SK-N-SH (cell line): ENCODE measurements at places on chromosomes 4 and X. TPM values are rescaled to one million over a fixed set of nuclear protein-coding genes. Genes with fewer than 3 reads are reported as not detected.

DNA sequence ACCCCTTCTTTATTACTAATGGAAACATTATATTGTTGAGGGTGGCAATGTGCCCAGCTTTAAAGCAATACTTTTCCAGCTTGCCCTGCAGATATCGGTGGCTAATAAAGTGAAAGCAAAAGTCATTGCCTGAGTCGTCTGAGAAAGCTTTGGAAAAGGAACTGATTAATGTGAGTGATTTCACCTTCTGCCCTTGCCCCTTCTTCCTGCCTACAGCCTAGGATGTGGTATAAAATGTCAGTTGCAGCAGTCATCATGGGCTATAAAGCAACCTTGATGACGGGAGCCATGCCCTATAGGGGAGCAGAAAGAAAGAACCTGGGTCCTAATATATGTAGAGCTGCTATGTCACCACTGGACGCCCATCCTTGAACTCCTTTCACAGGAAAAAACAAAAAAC lies 132.4 kb upstream of the USP9X start:
- H3K27ac ChIP-seq: no peak overlapping the region; the same call in 1 of the 2 replicates
- no peak for DNase-seq
- peak overlapping the region; percentile 11; the same call in 1 of the 2 replicates for H3K4me3 ChIP-seq
- H3K27me3 ChIP-seq: no peaks in the 10 kb centered on the region; the same call in 1 of the 2 replicates
- H3K4me1 ChIP-seq: no peaks in the 10 kb centered on the region
- H3K36me3 ChIP-seq: no peaks in the 10 kb centered on the region

GRCh38 chr4:185589067-185589836 lies 53.9 kb upstream of the PDLIM3 start:
- no peaks in the 10 kb centered on the region for H3K27me3 ChIP-seq
- peak overlapping the region; percentile 31 for H3K27ac ChIP-seq
- H3K4me3 ChIP-seq: no peak overlapping the region
- no peaks in the 10 kb centered on the region for H3K36me3 ChIP-seq
- H3K4me1 ChIP-seq: no peaks in the 10 kb centered on the region

GRCh38 chr4:109977854-109978501 lies 65.3 kb downstream of the EGF start:
- no peaks in the 10 kb centered on the region for H3K36me3 ChIP-seq
- peak; percentile 21 for DNase-seq
- H3K27ac ChIP-seq: no peak overlapping the region
- no peaks in the 10 kb centered on the region for H3K27me3 ChIP-seq
- 0 out of 2 replicates have a peak, but pooled peaks cover 3% of the 10 kb centered on the region for H3K4me1 ChIP-seq

DNA sequence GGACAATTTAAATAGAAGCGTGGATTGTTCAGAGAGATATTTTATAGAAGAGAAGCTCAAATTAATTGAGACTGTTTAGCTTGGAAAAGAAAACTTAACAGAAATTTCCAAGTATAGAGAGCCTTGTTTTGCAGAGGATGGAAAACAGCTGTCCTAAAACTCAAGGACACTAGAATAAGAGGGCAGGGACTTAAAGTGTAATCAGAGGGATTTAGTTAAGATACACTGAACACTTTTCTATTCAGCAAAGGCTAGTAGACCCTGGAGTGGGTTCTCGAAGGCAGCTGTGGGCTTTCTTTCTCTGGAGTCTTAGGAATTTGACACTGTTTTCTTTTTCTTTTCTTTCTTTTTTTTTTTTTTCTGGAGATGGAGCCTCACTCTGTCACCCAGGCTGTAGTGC lies 92.7 kb upstream of the ARX start:
- H3K27me3 ChIP-seq: no peaks in the 10 kb centered on the region
- no peak for DNase-seq
- H3K36me3 ChIP-seq: no peaks in the 10 kb centered on the region
- H3K4me1 ChIP-seq: no peaks in the 10 kb centered on the region
- no peak overlapping the region for H3K4me3 ChIP-seq

DNA sequence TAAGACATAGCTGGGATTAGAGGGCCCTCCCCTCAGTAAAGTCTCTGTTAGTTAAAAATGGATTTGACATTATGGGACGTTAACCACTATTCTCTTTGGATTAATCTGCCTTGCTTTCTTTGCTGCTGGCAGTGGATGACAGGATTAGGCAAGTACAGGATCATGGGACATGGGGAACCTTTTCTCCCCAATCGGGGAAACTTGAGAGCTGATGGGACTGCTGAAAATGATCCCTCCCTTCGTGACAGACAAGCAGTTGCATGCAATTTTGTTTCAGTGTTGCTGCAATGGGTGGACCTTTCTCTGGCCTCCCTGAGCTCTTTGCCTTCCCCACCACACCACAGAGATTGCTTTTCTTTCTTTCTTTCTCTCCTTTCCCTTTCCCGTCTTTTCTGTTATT lies 120.2 kb upstream of the BANK1 start:
- no peak overlapping the region for H3K27ac ChIP-seq
- no peaks in the 10 kb centered on the region for H3K27me3 ChIP-seq
- no peaks in the 10 kb centered on the region for H3K36me3 ChIP-seq
- peaks cover 3% of the 10 kb centered on the region for H3K4me1 ChIP-seq
- H3K4me3 ChIP-seq: no peak overlapping the region

DNA sequence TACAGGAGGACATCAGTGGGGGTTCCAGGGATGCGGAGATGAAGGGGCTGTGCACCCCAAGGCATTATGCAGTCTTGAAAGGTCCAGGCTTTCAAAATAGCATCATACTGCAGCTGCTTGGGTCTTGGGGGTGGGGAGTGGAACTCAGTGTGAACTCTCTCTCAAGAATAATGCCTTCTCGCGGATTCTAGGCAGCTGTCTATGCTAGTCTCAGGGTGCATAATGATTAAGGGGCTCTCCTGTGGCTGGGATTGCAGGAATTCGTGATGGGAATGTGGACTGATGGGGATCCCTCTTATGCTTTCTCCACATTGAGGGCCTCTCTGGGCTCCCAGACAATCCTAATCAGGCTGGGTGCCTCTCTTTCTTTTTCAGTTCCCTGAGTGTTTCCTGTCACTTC lies 172.2 kb upstream of the ARHGAP24 start:
- no peak overlapping the region for H3K27ac ChIP-seq
- DNase-seq: no peak
- H3K27me3 ChIP-seq: no peaks in the 10 kb centered on the region
- no peaks in the 10 kb centered on the region for H3K4me1 ChIP-seq
- no peak overlapping the region for H3K4me3 ChIP-seq
- no peaks in the 10 kb centered on the region for H3K36me3 ChIP-seq

DNA sequence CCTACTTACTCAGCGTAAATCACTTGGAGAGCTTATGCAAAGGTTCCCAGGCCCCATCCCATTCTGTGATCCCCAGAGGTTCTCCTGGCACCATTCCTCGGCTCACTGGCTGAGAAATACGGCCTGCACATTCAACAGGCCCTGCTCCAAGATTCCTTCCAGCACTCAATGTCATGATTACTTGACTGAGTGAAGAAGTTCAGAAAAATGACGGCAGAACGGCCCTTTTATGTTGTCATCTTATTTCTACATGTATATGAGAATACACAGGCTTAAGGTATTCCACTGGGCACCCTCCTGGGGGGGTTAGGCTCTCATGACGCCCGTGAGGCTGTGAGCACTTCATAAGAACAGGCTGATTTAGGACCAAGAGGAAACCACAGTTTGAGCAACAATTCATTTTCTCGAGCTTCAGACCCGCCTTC lies 190.6 kb downstream of the NSUN7 start:
- no peaks in the 10 kb centered on the region; the same call in 1 of the 2 replicates for H3K4me1 ChIP-seq
- peaks cover 40% of the 10 kb centered on the region; the same call in 1 of the 2 replicates for H3K36me3 ChIP-seq
- H3K27ac ChIP-seq: no peak overlapping the region
- no peaks in the 10 kb centered on the region for H3K27me3 ChIP-seq
- H3K4me3 ChIP-seq: no peak overlapping the region

- H3K27me3 ChIP-seq: no peaks in the 10 kb centered on the region
- no peak overlapping the region for H3K4me3 ChIP-seq
- no peaks in the 10 kb centered on the region for H3K4me1 ChIP-seq
- DNase-seq: no peak
These were observed 55.8 kb upstream of the PITX2 start for GRCh38 chr4:110678517-110679227.

GRCh38 chrX:80285131-80285773 lies 135.0 kb upstream of the TENT5D start:
- no peak overlapping the region for H3K4me3 ChIP-seq
- peak; percentile 30 for DNase-seq
- no peaks in the 10 kb centered on the region for H3K27me3 ChIP-seq
- H3K27ac ChIP-seq: no peak overlapping the region
- no peaks in the 10 kb centered on the region for H3K4me1 ChIP-seq
- H3K36me3 ChIP-seq: no peaks in the 10 kb centered on the region

DNA sequence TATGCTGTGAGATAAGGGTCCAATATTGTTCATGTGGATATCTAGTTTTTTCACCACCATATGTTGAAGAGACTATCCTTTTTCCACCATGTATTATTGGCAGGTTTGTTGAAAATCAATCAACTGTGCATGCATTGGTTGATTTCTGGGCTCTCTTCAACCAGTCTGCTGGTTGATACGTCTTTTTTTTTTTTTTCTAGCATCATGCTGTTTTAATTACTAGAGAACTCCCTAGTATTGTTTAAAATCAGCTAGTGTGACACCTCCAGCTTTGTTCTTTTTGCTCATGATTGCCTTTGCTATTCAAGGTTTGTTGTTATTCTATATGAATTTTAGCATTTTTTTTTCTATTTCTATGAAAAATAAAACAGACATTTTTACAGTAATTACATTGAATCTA lies 123.9 kb downstream of the SLC7A11 start:
- no peak overlapping the region for H3K4me3 ChIP-seq
- no peaks in the 10 kb centered on the region for H3K27me3 ChIP-seq
- no peak for DNase-seq
- no peaks in the 10 kb centered on the region for H3K36me3 ChIP-seq

DNA sequence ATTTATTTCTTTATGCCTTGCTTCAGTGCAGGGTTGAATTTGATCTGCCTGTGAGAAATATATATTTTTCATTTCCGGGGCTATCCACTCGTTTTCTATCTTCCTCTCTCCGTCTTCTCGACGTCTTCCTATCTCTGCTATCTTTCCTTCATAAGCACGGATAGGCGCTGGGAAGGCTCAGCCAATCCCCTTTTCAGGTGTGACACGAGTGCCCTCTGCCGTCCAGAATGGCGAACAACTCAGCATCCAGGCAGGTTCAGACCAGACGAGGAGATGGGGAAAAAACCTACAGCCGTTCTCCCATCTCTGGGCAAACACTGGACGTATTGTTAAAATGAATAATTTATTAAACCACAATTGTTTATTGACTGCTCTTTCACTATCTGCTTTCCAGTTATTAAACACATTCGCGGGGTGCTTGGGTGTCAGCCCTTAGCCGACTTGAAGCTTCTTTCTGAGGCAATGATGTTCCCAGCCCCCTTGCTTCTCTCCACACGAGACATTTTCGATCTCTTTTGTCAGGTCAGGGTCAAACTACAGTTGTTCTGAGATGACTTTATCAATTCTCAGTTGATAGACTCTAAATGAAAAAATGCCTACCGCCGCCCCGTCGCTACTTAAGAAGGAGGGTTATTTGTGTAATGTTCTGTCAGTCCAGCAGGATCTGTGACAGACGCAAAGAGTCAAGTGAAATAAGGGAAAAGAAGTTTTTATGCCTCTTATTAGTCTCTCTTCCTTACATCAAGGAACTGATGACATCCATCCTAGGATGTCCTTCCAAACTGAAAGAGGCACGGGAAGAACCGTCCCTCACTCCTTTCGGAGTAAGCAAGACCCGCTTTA lies 96.3 kb upstream of the NOCT start:
- H3K4me3 ChIP-seq: peak overlapping the region; percentile 30; the same call in 1 of the 2 replicates
- H3K27ac ChIP-seq: peak overlapping the region; percentile 29; the same call in 1 of the 2 replicates
- H3K27me3 ChIP-seq: no peaks in the 10 kb centered on the region
- DNase-seq: peak; percentile 54

- no peaks in the 10 kb centered on the region for H3K27me3 ChIP-seq
- H3K36me3 ChIP-seq: no peaks in the 10 kb centered on the region
- DNase-seq: no peak
- no peak overlapping the region for H3K27ac ChIP-seq
- H3K4me1 ChIP-seq: no peaks in the 10 kb centered on the region
These were observed 633.5 kb upstream of the FAT1 start for GRCh38 chr4:187357045-187357643.

- no peaks in the 10 kb centered on the region for H3K36me3 ChIP-seq
- no peak overlapping the region for H3K4me3 ChIP-seq
- H3K27ac ChIP-seq: no peak overlapping the region
- no peaks in the 10 kb centered on the region; the same call in 1 of the 2 replicates for H3K4me1 ChIP-seq
- DNase-seq: no peak
- H3K27me3 ChIP-seq: no peaks in the 10 kb centered on the region
These were observed 32.5 kb upstream of the TLR2 start for GRCh38 chr4:153651587-153651986.

- H3K4me1 ChIP-seq: no peaks in the 10 kb centered on the region; the same call in 1 of the 2 replicates
- no peaks in the 10 kb centered on the region for H3K36me3 ChIP-seq
- no peaks in the 10 kb centered on the region for H3K27me3 ChIP-seq
- DNase-seq: peak; percentile 2
- H3K27ac ChIP-seq: no peak within 1 kb of the TSS
These were observed at the start of gene IL13RA2 for GRCh38 chrX:115017455-115017854. Gene IL13RA2, minus strand, starts transcription at chrX:115017616. Its CDS starts 347 bp downstream, at chrX:115017269.

DNA sequence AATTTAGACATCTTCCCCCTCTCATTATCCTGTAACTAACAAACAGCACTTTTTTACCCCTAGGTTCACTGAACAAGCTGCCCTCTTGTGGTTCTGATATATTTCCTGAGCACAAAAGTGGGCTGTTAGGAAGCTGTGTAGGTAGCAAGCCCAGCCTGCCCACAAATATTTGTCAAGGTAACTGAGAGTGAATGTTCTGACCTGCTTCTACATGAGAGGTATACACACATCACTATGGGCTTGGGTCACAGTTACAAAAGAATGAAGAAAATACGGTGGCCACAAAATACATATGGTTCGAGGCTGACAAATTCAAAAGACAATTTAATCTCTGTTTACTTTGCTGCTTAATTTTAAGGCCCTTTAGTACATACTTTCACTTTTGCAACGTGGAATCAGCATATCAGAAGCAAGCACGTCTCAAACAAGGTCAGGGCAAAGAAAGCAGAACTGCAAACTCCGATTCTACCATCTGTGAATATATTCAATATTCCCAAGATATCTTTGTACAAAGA lies 78.7 kb downstream of the RBM47 start:
- peak overlapping the region; percentile 31; the same call in 1 of the 2 replicates for H3K4me3 ChIP-seq
- H3K27me3 ChIP-seq: no peaks in the 10 kb centered on the region
- H3K27ac ChIP-seq: peak overlapping the region; percentile 65
- DNase-seq: no peak
- no peaks in the 10 kb centered on the region for H3K36me3 ChIP-seq
- H3K4me1 ChIP-seq: no peaks in the 10 kb centered on the region

DNA sequence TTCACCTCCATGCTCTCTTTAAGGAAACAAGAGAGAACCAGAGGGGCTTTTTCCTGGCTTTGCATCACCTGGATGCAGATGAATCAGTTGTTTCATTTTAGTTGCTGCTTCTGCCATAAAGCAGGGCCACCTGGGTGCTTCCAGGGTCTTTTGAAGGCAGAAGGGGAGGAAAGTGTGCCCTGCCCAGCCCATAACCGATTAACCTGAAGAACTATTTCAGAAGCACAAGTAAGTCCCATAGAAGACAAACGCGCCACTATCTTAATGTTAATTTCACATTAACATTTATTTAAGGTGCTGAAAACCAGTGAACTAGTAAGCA lies 32.1 kb downstream of the IRF2 start:
- H3K4me1 ChIP-seq: peaks cover 9% of the 10 kb centered on the region; the same call in 1 of the 2 replicates
- no peak overlapping the region for H3K27ac ChIP-seq
- no peak for DNase-seq

GRCh38 chrX:122579036-122579435 lies 605.0 kb upstream of the GRIA3 start:
- no peak for DNase-seq
- H3K36me3 ChIP-seq: no peaks in the 10 kb centered on the region
- no peaks in the 10 kb centered on the region for H3K4me1 ChIP-seq
- H3K27ac ChIP-seq: no peak overlapping the region
- H3K27me3 ChIP-seq: no peaks in the 10 kb centered on the region

The RPS6KA6 gene
- polyA plus RNA-seq: 1.7 and 2.7 TPM in 2 replicates

The SETD7 gene
- 5.0 and 6.8 TPM in 2 replicates for polyA plus RNA-seq

The STPG2 gene
- not detected in 2 replicates for polyA plus RNA-seq

The CEP44 gene
- polyA plus RNA-seq: 3.8 and 7.3 TPM in 2 replicates

The CFAP99 gene
- 0.13 and 0.55 TPM in 2 replicates for polyA plus RNA-seq

The NHSL2 gene
- polyA plus RNA-seq: 0.61 and 1.7 TPM in 2 replicates

The ABCG2 gene
- 0.02 and 0.05 TPM in 2 replicates for polyA plus RNA-seq

The BEX5 gene
- 0.10 and 0.12 TPM in 2 replicates for polyA plus RNA-seq
